ENCODE measurements at places on chromosomes 12 and 14.
A peak's percentile ranks its signal among the peaks of the same experiment; 100 is the strongest.

- DNase-seq, result peak; percentile 40
Observed at GRCh38 chr14:101665478-101666078, 95.9 kb upstream of the PPP2R5C start.

DNA sequence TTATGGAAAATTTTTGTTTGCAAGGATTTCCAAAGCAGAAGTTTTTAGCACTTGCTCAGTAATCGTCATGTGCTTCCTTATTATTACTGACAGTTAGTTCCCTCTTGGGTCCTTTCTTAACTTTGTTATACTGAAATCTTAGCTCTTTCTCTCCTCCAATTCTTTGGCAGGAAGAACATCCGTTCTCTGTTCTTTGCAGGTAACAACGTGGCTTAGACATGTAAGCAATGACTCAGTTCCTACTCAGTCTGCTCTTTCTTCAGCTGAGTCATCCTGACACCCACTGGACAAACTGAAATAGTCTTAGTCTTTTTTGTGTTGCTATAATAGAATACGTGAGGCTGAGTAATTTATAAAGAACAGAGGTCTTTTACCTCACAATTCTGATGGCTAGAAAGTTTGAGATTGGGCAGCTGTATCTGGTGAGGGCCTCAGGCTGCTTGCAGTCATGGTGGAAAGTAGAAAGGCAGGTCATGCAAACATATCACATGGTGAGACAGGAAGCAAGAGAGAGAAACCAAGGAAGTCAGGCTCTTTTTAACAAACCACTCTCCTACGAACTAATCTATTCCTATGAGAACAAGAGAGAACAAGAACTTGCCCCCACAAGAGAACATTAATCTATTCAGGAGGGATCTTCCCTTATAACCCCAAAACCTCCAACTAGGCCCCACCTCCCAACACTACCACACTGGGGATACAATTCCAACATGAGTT, 49.2 kb downstream of the TESPA1 start:
- no peak for DNase-seq

- DNase-seq, result no peak
Observed at GRCh38 chr14:68982581-68982980, 3.5 kb upstream of the ACTN1 start.

GRCh38 chr14:51518711-51519110, 133.0 kb upstream of the FRMD6 start:
- no peak for DNase-seq

DNA sequence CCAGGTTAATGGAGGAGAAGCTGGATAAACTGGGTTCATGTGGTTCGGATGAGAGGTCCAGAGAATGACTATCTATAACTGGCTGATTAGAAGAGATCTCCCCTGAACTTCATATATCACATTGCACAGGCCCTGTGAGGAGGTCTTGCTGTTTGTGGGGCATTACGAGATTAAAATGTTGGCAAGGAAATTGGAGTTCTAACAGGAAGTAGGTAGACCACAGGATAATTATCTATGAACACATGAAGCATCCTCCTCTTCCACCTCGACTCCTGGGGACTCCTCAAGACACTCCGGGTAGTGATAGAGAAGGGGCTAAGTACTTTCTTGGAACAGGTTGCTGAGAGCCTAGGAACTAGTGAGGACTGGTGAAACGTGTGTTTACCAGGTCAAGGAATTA, 418.8 kb downstream of the KCNH5 start:
- no peak for DNase-seq

- peak; percentile 90 for DNase-seq
Observed at GRCh38 chr14:68788996-68789820, 3.7 kb downstream of the ZFP36L1 start.

DNA sequence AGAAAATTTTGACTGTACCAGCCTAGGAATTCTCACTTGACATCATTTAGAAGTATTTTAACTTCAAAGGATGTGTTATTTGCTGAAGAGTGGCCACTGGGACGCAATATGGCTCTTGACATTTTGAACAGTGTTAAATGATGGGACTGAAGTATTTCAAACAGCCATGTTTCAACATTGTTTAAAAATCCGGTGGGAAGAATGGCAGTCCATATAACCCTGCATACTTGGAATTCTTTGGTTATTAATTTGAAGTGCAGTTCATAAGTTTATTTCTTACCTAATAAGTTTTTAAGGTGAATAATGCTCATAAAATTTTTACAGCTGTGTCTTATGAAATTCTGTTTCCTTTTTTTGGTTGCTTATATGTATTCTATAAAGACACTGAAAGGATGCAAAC, 8.3 kb downstream of the TMTC2 start:
- no peak for DNase-seq

GRCh38 chr14:73935666-73936065, 14.2 kb downstream of the FAM161B start:
- DNase-seq, result no peak

Measured in muscle of leg (tissue), 16 donors.